ENCODE measurements at places on chromosomes 7 and 10. TPM values are rescaled to one million over a fixed set of nuclear protein-coding genes. Genes with fewer than 3 reads are reported as not detected.

- peaks cover 8% of the 10 kb centered on the region for H3K4me1 ChIP-seq
- no peak overlapping the region for H3K4me3 ChIP-seq
- H3K27ac ChIP-seq = no peak overlapping the region
- no peaks in the 10 kb centered on the region for H3K27me3 ChIP-seq
- peaks cover 56% of the 10 kb centered on the region for H3K36me3 ChIP-seq
These were observed 18.3 kb downstream of the MMS19 start for GRCh38 chr10:97479939-97480338.

DNA sequence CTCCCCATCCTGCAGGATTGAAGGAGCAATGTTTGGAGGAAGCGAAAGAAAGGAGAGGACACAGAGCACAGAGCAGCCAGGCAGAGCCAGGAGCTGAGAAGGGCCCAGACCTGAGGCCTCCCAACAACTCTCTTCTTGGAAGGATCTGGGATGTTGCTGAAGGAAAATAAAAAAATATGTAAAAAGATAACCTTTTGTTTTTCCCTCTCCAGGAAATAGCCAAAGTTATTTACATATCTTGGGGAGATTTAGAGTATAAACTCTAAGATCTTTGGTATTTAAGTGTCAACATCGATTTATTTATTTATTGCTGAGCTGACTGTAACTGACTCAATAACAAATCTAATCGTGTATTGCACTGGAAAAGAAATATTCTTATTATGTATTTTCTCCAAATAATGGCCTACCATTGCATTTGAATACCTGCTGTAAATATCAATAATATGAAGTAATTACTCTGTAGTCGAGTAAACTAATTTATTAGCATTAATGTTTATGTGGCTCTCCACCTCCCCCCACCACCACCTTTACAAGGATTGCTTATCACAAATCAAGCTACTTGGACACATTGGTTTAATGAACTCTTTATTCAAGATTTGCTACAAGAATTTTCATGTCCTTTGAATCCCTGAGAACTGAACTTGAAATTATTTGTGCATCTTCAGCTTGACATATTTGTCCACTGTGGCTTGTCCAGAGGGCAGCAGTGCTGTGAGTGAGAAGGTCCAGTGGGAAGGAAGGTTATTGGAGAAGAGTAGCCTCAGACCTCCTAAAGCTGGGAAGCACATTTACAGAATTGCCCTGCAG is 1.8 kb upstream of the HOXA11 start:
- peaks cover 82% of the 10 kb centered on the region for H3K4me1 ChIP-seq
- no peaks in the 10 kb centered on the region for H3K36me3 ChIP-seq
- peak overlapping the region; percentile 72 for H3K4me3 ChIP-seq
- H3K27me3 ChIP-seq = no peaks in the 10 kb centered on the region
- peak overlapping the region; percentile 98 for H3K27ac ChIP-seq

CNTNAP2 gene
- total RNA-seq = 0.82 TPM

- no peaks in the 10 kb centered on the region for H3K27me3 ChIP-seq
- no peaks in the 10 kb centered on the region for H3K36me3 ChIP-seq
- no peak overlapping the region for H3K27ac ChIP-seq
These were observed 39.6 kb upstream of the IKZF1 start for GRCh38 chr7:50264908-50265307.

SHTN1 gene
- 4.6 TPM for total RNA-seq

C10orf62 gene
- total RNA-seq = not detected

DNA sequence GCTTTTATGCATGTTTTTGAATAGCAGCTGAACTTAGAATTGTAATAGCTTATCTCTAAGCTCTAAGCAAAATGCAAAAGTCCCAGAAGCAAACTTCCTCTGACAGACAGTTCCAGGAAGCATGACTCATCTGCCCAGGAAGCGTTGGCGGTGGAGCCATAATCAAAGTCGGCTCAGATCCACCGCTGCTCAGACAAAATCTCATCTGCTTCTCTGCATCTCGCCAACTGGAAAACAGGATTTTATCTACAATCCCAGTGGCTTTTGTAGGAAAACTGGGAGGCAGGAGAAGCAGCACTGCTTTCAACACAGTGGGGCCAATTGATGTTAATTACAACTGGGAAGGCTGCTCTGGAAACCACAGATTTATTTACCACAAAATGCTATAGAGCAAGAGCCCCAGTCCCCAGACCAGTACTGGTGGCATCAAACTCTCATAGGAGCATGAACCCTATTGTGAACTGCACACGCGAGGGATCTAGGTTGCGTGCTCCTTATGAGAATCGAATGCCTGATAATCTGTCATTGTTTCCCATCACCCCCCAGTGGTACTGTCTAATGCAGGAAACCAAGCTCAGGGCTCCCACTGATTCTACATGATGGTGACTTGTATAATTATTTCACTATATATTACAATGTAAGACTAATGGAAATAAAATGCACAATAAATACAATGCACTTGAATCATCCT is 99.9 kb downstream of the CUBN start:
- H3K4me1 ChIP-seq = peaks cover 5% of the 10 kb centered on the region
- H3K36me3 ChIP-seq = no peaks in the 10 kb centered on the region
- peak; percentile 84 for DNase-seq

DNA sequence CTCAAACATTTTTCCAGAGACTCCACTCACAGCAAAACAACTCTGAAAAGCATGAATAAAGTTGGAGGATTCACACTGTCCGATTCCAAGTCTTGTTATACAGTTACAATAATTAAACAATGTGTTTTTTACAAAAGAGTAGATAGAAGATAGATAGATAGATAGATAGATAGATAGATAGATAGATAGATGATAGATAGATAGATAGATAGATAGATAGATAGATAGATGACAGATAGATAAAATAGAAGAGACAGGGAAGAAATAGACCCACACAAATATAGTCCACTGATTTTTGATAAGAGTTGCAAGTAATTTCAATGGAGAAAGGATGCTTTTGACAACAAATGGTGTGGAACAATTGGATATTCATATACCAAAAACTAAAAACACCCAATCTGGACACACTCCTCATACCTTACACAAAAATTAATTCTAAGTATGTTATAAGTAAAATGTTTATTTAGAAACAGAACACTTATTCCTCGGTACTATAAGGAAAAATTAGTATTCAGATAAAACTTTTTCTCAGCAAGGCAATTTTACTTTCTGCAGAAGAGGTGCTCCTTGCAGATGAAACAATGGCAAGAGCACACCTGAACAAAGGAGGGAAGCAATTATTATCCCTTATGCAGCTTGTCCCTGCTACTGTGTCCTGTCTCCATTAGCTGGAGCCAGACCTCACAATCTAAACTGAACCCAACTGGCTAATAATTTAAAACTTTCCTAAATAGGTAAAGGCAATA is 5.7 kb upstream of the TAS2R39 start:
- DNase-seq = no peak
- no peak overlapping the region for H3K4me3 ChIP-seq
- H3K36me3 ChIP-seq = no peaks in the 10 kb centered on the region
- no peaks in the 10 kb centered on the region for H3K27me3 ChIP-seq

GRCh38 chr7:51613911-51614357 is 297.3 kb upstream of the COBL start:
- H3K27ac ChIP-seq = peak overlapping the region; percentile 17
- no peaks in the 10 kb centered on the region for H3K36me3 ChIP-seq
- H3K4me1 ChIP-seq = peaks cover 7% of the 10 kb centered on the region

DNA sequence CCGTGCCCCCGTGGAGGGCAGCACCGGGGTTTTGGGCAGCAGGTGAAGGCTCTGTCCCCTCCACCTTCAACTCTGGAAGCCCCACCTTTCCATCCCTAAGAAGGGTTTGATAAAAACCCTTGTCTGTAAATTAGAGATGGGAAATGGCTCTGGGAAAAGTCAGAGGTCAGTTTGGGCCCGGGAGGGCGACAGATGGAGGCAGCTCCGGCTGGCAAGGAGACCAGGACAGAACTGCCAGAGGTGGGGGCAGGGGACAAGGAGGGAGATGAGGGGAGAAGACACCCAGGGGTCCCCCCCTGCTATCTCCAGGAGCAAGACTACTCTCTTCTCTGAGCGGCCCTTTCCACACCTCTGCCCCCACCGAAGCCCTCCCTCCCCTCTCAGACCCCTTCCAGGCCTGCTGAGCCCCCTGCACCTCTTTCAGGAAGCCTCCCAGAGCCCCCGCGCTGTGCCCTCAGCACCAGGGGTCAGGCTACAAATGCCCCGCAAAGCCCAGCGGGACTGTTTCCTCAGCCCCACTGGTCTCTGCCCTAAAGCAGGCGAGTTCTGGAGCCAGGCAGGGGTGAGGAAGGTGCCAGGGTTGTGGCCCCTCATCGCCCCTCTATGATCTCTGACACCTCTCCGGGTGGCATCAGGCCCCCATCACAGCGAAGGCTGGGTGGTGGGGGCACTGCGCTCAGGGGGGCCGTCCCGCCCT is 980 bp upstream of the SH2B2 start:
- H3K27me3 ChIP-seq = no peaks in the 10 kb centered on the region
- no peak for DNase-seq
- H3K4me1 ChIP-seq = peaks cover 40% of the 10 kb centered on the region
- peak overlapping the region; percentile 83 for H3K27ac ChIP-seq

DNA sequence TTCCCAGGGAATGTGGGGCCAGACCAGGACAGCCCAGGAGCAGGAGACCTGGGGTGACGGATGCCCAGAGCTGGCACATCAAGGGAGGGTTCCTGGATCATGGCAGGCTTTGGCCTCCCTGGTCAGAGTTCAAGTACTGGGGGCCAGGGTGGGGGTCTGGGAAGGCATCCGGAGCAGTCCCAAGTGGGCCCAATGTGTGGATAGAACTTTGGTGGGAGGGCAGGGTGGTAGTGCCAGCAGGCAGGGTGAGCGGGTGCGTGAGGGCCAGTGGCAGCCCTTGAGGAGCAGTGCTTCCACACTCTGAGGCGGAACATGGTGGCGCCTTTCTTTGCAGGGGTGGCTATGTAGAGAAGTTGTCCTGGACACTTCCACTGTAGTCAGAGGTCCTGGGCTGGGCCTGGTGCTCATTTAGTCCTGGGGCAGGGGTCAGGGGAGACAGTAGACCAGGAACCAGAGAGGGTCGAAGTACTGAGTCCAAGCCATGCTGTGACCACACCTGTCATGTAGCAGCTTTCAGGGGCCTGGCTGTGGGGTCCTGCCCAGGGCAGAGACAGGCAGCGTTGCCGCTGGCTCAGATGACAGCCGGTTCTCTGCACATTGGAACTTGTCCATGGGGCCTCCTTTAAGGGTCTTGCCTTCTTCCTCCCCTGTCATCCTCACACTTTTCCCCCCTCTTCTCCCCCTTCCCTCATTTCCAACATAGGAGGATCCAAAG is 22.2 kb upstream of the CSGALNACT2 start:
- H3K27ac ChIP-seq = no peak overlapping the region
- no peaks in the 10 kb centered on the region for H3K36me3 ChIP-seq
- no peaks in the 10 kb centered on the region for H3K4me1 ChIP-seq
- peak; percentile 55 for DNase-seq
- no peaks in the 10 kb centered on the region for H3K27me3 ChIP-seq
- no peak overlapping the region for H3K4me3 ChIP-seq

DRGX gene
- not detected for total RNA-seq

GRCh38 chr10:129605986-129606518 is 139.0 kb downstream of the MGMT start:
- H3K4me3 ChIP-seq = no peak overlapping the region
- H3K36me3 ChIP-seq = no peaks in the 10 kb centered on the region
- H3K27me3 ChIP-seq = no peaks in the 10 kb centered on the region
- H3K27ac ChIP-seq = no peak overlapping the region
- DNase-seq = no peak
- no peaks in the 10 kb centered on the region for H3K4me1 ChIP-seq

GRCh38 chr7:157432957-157433576 is 96.3 kb downstream of the DNAJB6 start:
- H3K27me3 ChIP-seq = no peaks in the 10 kb centered on the region
- peaks cover 6% of the 10 kb centered on the region for H3K4me1 ChIP-seq
- peak overlapping the region; percentile 16 for H3K4me3 ChIP-seq
- H3K27ac ChIP-seq = no peak overlapping the region
- DNase-seq = peak; percentile 57
- no peaks in the 10 kb centered on the region for H3K36me3 ChIP-seq

DNA sequence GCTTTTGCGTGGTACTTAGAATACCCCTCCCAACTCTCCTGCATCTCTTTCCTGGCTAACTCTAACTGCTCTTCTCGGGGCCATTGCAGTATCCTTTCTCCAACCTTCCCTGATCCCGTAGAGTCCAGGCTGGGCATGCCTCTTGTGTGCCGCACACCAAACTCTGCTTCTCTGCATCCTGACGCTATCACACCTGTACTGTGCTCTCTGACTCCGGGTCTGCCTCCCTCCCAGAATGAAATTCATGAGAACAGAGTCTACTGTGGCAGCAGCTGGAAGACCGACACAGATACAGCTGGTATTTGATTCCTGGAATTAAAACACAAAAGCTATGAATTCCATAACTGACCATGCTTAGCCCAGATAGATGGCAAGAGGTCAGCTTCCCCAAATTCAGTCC is 60.9 kb downstream of the C10orf67 start:
- H3K27me3 ChIP-seq = no peaks in the 10 kb centered on the region
- no peak overlapping the region for H3K27ac ChIP-seq
- H3K4me1 ChIP-seq = no peaks in the 10 kb centered on the region

- H3K4me1 ChIP-seq = no peaks in the 10 kb centered on the region
- H3K27ac ChIP-seq = no peak overlapping the region
- DNase-seq = no peak
- no peak overlapping the region for H3K4me3 ChIP-seq
These were observed 303.8 kb downstream of the PRKG1 start for GRCh38 chr10:51377932-51378599.

- H3K27me3 ChIP-seq = no peaks in the 10 kb centered on the region
- no peak overlapping the region for H3K27ac ChIP-seq
- no peaks in the 10 kb centered on the region for H3K4me1 ChIP-seq
- DNase-seq = no peak
These were observed 570.7 kb downstream of the REEP3 start for GRCh38 chr10:64091897-64092296.

TEX47 gene
- total RNA-seq = not detected

DNAH11 gene
- total RNA-seq = 0.14 TPM

NEBL gene
- total RNA-seq = 1.3 TPM

INHBA gene
- total RNA-seq = 5.5 TPM

GRCh38 chr10:11450427-11450826 is 161.0 kb downstream of the USP6NL start:
- no peak overlapping the region for H3K4me3 ChIP-seq
- H3K27ac ChIP-seq = no peak overlapping the region
- H3K27me3 ChIP-seq = peaks cover 11% of the 10 kb centered on the region
- no peak for DNase-seq
- H3K36me3 ChIP-seq = no peaks in the 10 kb centered on the region

DNA sequence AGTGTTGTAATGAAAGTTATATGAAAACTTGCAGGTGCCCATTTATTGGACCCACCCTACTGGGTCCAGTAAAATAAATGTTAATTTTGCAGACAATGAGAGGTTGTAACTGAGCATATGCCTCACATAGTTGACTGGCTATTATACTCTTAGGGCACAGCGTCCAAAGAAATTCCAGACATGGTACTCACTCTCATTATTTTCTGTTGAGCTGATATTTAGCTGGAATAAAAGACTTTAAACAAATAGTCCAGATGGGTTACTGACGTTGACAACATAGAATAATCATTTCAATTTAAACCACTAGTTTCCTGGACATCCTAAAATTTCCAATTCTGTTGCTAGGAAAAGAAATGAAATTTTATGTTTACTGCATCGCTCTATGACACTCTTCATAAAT is 174.5 kb downstream of the ZNF365 start:
- H3K4me3 ChIP-seq = no peak overlapping the region
- DNase-seq = no peak
- H3K27ac ChIP-seq = no peak overlapping the region
- no peaks in the 10 kb centered on the region for H3K27me3 ChIP-seq

- H3K27ac ChIP-seq = no peak overlapping the region
- no peaks in the 10 kb centered on the region for H3K4me1 ChIP-seq
- H3K36me3 ChIP-seq = no peaks in the 10 kb centered on the region
- H3K27me3 ChIP-seq = no peaks in the 10 kb centered on the region
- DNase-seq = no peak
- H3K4me3 ChIP-seq = no peak overlapping the region
These were observed 189.5 kb upstream of the MINDY3 start for GRCh38 chr10:16049782-16050181.
